Stimulated activated CD4-positive, alpha-beta T cell treated with anti-CD3 and anti-CD28 coated beads, Interleukin-12 subunit alpha, Interleukin-12 subunit beta, amount 100 ng/mL, for 48 hours (primary cell): ENCODE measurements at places on chromosomes 3 and 15.

GRCh38 chr3:138389841-138390581, 41.6 kb downstream of the MRAS start:
- DNase-seq, result no peak

DNA sequence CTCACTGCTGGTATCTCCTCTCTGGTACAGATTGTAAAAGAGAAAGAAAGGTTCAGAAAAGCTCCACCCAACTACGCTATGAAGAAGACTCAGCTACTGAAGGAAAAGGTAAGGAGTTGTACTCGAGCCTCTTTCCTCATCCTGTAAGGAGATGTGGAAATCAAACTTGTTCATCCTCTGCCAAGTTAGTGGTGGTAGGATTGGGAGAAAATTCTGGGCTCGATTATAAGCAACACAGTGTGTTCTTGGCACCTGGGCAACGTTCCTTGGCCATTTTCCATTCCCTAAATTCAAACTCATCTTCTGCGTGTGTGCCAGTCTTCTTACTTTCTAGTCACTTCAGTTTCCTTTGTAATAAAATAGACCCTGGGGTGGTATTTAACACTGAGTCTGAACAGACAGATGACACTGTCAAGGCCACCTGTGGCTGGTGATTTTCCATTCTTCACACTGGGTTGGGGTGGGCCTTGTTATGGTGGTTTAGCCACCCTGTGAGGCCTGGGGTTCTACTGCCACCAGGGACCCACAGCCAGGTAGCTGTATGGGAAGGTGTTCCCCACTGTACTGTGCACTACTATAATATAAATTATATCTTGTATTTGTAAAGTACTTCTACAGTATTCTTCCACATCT, 17.1 kb upstream of the ITPKA start:
- DNase-seq, result no peak

DNA sequence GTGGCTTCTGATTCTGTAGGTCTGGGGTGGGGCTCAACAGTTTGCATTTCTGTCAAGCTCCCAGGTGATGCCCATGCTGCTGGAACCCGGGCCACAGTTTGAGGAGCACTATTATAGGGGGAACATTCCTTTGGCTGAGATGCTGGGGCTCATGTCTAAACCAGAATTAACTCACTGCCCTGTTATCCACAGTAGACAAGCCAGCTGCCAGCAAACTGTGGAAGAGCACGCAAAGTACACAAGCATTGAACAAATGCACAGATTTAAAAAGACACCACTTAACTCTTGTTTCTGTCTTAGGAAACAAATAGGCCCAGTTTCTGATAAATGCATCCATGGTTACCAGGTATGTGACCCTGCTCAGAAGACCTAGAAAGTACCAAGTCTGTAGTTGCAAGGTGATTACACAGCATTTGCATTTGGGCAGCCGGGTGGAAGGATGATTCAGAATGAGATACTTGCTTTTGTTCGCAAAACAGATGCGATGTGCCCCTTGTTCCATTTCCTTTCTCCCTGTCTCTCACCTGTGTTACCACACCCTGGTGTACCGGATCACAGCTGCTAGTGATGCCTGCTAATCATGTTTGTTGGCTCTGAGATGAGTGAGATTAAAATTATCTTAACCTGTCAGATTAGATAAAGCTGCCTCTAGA, 12.4 kb downstream of the GYG1 start:
- no peak for DNase-seq

DNA sequence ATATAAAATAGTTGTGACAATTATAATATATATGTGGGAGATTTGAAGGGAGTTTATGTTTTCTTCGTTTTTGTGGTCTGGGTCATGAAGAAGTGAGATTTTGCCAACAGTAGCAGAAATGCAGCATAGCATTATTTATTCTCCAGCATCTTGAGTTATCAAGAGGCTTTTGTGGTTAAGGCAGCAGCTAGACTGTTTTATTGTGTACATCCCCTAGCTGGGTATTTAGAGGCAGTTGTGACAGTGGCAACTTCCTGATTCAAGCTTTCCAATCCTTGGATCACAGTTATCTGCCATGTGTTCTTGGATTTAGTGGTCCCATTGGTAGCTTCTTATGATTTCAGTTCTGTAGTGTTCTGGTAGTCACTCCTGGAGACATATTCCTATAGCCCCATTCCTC, 29.0 kb downstream of the ARIH1 start:
- DNase-seq, result no peak

GRCh38 chr3:66851894-66852613, 146.1 kb upstream of the KBTBD8 start:
- DNase-seq, result no peak

DNA sequence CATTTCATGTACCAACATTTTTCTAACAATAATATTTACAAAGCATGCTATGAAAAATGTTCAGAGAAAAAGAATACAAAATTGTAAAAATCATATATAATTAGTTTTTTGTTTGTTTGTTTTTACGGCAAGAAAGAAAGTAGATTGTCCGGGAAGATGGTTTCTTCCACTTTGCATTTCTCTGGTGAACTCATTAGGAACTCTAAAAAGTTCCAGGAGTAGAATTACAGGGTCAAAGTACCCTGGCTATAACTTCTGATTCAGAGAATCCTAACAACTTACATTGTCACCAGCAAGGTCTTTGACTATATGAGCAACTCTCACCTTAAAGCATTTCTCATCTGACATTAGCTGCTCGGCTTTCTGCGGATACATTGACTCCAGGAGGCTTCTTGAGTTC, 196.7 kb downstream of the PDE8A start:
- no peak for DNase-seq

- no peak for DNase-seq
These were observed 316.8 kb downstream of the CHST2 start for GRCh38 chr3:143436231-143436930.

DNA sequence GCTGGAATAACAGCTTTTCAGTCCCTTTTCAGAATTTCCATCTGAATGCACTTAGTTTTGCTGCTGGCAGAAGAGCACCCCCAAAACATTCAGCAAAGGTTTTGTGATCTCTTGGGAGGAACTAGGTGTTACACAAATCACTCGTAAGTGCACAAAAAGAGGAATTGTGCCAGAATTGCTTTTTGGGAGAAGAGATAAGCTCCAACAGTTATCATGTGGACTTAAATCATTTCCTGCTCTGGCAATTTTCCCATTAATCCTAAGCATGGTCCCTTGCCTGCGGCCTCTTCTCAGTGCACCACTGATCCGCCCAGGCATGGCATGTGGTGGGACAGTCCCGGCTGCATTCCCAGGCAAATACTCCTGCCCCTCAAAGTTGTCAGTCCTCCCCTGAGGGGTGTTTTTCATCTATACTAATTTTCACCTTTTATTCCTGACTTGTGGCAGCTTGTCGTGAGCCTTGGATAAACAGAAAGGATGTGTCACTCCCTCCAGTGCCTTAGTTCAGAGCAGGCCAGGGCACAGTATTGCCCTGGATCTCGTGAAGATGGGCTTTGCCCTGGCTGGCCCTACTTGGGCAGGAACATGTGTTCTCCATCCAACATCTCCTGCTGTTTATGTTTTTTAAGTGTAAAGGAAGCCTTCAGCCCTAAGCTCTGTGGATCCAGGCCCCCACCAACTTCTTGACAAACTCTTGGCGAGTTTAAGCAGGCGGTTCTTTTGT, 44.6 kb upstream of the VILL start:
- DNase-seq, result no peak

DNA sequence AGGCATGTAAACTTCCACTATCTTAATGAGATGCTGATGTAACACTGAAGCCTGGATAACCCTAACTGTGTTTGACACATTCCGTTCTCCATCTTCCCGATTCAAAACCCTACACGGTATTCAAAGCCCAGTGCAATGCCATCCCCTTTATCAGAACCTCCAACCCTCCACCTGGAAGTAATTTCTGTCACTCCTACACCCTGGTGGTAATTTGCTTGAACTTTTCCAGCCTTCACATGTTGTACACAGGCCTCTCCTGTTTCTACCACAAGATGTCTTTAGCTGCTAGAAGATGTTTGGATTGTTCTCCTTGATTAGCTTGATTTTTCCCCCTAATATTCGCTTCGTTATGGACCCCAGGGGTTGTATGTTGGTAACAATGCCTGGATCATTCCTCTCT, 208.9 kb downstream of the CHST2 start:
- no peak for DNase-seq

DNA sequence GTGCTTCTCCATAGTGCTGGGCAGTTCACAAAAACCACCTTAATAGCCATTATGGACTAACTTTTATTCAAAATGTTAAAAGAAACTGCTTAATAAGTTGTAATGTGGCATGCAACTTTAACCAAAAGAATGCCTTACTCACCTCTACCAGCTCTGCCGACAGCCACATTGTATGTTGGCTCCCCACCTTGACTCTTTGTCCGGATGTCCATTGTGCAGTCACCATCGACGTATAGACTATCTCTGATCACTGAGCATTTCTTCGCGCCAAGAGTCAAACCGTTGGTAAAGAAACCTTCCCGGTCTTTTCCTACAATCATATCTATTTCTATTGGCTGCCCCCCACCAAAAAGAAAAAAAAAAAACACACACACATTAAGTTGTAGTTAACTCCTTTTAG, 2.5 kb downstream of the PFN2 start:
- no peak for DNase-seq

- DNase-seq, result no peak
These were observed 78.4 kb upstream of the WNT5A start for GRCh38 chr3:55565521-55565920.

- no peak for DNase-seq
These were observed 68.4 kb upstream of the MFGE8 start for GRCh38 chr15:88981244-88982215.
